Astrocyte of the cerebellum (primary cell): ENCODE measurements at places on chromosomes 7 and 10.

DNA sequence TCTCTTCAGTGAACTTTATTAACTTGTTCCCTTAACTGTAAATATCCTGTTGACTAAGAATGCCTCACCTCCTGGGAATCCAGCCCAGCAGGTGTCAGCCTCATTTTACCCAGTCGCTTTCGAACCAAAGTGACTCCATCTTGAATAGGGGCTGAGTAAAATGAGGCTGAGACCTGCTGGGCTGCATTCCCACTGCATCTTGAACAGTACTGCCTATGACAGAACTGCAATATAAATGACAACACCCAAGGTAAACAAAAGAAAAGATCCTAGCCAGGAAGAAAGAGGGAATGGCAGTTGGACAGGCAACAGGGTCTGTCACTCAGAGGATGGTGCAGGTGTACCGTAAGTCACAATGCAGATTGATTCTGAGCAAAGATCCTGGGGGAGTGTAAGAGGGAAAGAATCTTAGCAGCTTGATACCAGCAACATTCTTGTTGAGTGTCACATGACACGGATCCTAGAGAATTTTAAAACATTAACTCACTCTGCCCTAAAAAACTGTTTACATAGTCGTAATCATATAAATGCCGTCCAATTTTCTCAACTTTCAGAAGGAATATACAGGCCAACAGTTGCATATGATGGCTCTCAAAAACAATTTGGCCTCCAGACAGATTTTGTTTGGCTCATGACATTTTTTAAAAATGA lies 4.4 kb upstream of the FAM107B start:
- no peak for DNase-seq

DNA sequence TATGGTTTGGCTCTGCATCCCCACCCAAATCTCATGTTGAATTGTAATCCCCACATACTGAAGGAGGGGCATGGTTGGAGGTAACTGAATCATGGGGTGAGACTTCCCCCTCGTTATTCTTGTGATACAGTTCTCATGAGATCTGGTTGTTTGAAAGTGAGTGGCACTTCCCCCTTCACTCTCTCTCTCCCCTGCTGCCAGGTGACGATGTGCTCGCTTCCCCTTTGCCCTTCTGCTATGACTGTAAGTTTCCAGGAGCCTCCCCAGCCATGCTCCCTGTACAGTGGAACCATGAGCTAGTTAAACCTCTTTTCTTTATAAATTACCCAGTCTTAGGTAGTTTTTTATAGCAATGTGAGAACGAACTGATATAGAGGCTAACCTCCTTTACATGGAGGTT lies 16.6 kb downstream of the PLPP4 start:
- no peak for DNase-seq

DNA sequence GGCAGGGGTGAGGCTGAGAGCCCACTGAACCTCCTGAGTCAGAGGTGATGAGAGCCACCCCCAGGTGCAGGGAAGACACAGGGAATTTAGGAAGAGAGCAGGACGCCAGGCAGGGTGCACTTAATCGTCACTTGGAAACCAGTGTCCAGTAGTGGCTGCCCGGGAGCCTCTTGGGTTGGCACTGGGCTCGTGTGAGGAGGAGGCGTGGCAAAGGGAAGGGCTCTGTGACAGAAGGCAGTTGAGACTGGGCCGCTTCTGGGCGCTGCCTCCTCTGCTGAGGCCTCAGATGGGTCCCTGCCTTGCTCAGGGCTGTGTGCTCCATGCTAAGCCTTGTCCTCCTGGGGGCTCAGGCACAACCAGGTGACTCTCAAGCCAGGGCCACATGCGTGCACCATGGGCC lies 13.3 kb downstream of the RET start:
- no peak for DNase-seq

DNA sequence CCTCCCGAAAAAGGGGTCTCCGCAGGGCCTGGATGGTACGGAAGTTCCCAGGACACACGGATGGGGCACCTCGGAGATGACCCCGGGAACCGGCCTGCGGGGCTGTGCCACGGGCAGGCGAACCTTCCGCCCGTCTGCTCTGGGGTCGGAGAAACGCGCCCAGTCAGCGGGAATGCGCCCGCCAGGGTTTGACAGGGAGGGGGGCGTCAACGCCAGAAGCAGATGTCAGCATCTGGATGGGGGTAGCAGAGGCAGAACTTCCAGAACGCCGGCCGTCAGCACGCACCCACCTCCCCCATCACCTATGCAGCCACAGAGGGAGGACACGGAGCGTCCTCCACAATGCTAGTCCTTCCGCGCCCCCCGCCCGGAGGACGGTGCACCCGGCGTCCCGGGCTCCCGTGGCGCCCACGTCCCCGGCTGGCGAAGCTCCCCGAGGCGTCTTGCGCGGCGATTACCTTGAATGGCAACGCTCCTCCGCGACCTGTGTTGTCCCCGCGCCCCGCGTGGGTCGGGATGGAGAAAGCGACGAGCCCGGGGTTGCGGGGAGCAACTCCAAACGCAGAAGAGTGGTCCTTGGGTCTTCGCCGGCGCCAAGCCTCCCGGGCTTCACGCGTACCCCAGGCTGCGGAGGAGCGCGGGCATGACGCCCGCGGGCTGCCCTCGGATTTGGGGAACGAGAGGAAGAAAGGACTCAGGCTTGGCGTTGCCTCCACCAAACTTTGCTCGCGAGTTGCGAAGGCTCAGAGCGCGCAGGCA lies 561 bp downstream of the FGFR2 start:
- no peak for DNase-seq

GRCh38 chr10:101063548-101064414 lies 2.0 kb downstream of the KAZALD1 start:
- DNase-seq = no peak

DNA sequence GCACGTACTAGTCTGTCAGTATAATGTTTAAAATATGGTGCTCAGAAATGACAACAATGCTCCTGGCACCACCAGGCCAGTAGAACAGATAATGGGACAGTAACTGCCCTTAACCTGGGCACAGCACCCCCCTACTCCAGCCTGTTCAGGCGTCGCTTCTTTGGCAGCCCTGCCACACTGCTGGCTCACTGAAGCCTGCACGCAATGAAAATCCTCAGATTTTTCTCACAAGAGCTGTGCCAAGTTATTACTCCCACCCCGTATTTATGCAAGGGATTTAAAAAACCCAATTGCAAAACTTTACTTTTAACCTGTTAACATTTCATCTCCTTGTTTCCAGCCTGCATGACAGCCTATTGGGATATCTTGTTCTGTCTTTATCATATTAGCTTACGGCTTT lies 56.6 kb upstream of the LAMB1 start:
- no peak for DNase-seq

DNA sequence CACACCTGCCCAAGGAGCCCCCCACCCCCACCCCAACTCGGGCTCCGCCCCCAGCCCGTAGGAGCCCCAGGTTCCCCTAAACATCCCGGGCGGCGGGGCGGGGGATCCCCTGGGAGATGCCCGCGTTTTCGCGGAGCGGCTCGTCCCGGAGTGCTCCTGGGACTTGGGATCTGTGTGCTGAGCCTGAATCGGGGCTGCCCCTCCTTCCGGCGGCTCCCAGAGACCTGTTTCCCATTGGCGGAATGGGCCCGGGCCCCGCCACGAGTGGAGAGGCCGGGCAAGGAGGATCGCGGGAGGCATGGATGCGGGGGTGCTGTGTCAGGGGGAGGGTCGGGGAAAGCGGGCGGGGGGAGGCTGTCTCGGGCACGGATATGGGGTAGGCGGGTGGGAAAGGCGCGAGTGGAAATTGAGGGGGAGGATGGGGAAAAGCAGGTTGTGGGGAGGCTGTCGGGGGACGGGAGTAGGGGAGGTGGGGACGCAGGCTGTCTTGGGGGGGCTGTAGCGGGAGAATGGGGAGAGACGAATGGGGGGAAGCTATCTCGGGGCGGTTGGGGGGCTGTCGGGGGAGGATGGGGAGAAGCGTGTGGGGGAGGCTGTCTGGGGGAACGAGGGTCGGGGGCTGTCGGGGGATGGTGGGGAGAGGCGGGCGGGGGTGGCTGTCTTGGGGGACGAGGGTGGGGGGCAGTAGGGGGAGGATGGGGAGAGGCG lies 572 bp upstream of the BHLHA15 start:
- no peak for DNase-seq

GRCh38 chr7:39248692-39249090 lies 271.0 kb downstream of the POU6F2 start:
- no peak for DNase-seq

DNA sequence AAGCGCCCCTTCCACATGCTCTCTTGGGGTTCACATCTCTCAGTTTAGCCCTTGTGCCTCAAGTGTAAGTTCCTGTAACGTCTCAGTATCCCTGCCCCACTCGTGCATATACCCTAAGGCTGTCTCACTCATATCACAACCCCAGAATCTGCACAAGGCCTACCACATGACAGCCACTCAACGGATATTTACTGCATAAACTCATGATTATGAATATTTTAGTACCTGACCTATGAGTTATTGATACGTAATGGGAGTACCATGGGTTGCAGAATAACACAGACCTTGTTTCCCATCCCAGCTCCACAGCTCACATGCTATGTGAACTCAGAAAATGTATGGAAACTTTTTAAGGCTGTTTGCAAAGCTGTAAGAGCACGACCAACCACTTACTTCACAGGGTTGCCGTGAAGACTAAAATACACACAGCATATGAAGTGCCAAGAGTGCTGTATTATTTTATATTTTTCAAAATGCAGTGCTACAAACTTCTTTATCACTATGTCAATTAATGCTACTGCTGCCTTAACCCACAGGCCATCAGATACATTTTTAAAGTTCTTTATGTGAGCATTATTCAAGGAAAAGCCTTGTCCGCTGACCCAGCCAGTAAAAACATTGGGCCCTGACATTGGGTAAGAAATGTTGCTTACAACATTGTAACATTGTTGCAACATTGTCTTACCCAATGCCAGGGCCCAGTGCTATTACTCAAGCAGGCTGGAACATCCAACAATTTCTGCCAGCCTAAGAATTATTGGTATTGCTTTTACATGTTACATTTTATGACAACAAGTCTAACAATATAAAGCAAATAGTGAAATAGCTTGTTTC lies 97.2 kb downstream of the JAZF1 start:
- DNase-seq = no peak

DNA sequence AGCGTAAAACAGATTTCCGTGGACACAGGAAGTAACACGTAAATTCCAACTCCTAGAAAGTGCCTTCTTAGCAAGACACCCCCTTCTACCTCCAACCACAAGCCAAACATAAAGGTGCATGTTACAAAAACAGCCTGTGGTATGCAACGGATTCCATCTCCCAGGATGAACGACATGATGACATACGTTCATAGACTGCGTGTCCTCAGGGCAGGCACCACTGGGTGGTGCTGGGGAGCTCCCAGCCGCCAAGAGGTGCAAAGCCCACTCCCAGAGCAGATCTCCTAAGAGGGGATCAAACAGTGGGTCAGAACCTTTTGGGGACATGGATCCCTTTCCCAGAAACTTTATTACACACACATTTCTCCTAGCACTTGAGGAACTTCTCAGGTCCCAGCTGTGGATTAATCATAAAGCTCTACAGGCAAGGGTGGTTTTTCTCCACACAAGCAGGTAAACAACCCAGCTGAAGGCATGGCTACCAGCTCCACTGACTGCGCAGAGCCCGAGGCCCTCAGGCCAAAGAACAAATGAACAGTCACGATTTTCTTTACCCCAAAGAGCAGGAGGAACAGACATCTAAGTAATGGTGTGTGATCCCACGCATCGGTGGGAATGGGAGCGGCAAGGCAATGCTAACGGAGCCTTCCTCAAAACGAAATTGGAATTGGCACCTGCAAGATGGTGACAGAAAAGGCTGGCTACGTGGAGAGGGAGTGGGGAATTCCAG lies 13.8 kb downstream of the PSAP start:
- DNase-seq = no peak

DNA sequence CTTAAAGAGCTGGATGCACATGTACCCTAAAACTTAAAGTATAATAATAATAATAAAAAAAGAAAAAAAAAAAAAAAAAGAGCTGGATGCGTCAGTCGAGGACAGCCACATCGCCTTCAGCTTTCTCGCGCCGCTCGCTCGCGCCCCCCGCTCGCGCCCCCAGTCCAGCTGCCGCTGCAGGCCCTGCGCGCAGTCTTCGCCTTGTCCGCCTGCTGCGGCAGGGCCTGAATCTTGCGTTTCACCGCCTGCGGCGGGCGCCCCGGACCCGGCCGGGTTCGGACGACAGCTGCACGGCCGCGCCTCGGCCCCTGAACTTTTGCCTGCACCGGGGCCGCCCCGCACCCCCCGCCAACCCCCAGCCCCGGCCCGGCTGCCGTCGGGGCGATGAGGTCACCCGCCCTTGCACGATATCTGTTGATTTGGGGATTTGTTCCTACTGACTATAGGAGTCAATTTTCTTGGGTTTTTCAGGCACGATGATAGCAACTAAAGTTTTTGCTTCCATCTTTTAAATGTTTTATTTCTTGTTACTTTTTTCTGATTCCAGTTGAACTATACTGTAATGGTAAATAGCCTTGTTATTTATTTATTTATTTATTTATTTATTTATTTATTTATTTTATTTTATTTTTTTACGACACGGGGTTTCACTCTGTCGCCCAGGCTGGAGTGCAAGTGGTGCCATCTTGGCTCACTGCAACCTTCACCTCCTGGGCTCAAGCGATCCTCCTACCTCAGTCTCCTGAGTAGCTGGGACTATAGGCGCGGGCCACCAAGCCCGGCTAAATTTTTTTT lies 33.5 kb upstream of the CPN1 start:
- DNase-seq = no peak

GRCh38 chr10:29204070-29204800 lies 84.6 kb upstream of the LYZL1 start:
- DNase-seq = no peak

- no peak for DNase-seq
Observed at GRCh38 chr7:56483153-56483552, 366.9 kb upstream of the NUPR2 start.

DNA sequence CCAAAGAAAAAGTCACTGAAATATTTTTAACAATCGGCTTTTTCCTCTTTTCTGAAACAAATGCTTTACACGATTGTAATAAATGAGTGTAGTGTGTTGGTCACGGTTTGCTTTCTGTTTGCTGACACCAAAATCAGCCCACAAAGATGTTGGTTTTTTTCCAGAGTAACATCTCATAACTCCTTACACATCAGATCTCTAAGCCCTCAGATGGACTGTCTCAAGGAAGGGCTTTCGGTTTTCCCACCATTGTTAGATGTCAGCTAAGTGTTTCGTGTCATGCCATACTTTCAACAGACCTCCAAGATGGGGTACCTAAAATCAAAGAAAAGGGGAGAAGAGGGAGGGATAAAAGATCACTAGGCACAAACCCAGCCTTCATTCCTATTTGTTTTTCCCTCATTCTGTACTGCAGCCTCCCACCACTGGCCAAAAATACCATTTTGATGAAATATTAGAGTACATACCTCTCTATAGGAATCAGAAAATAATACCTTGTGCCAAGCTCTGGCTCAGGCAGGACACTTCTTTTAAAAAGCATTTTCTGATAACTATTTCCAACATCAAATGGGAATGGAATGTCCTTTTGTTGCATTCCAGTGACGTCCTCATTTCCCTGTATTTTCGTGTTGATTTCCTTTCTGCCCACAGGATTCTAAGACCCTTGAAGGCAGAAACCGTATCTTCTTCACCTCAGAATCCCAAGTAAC lies 159.1 kb downstream of the DGKI start:
- peak; percentile 66 for DNase-seq

GRCh38 chr10:51878695-51879094 lies 179.3 kb upstream of the CSTF2T start:
- DNase-seq = no peak
